ENCODE measurements at places on chromosomes 6 and 20. TPM values are rescaled to one million over a fixed set of nuclear protein-coding genes. Genes with fewer than 3 reads are reported as not detected.

Gene GJA10
- total RNA-seq: not detected

Gene ZC2HC1B
- 0.29 TPM for total RNA-seq

Gene PPP1R14C
- total RNA-seq: 0.38 TPM

Gene TRIM40
- not detected for total RNA-seq

Gene SIRPB2
- not detected for total RNA-seq

Gene BCAS1
- 0.20 TPM for total RNA-seq

Gene MLIP
- 1.0 TPM for total RNA-seq

Gene KIF25
- 1.6 TPM for total RNA-seq

- no peak for DNase-seq
These were observed 506 bp downstream of the ARFGAP1 start for GRCh38 chr20:63273059-63273579.

DNA sequence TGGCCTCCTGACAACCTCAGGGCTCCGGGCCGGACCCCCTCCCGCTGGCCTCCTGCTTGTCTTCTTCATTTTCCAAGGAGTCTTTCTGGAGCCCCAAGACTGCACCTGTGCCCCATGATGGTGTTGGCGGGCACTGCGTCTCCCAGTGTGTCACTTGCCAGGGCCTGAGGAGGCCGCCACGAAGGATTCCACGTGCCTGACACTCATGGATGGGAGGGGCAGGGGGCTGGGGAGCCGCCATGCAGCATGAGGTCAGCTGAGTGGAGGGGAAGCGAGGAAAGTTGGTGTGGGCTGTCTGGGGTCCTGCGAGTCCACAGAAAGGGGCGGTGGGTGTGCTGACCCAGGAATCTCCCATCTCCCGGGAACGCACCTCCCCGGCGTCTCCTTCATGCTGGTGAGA is 165.7 kb downstream of the SMOC2 start:
- DNase-seq: no peak

DNA sequence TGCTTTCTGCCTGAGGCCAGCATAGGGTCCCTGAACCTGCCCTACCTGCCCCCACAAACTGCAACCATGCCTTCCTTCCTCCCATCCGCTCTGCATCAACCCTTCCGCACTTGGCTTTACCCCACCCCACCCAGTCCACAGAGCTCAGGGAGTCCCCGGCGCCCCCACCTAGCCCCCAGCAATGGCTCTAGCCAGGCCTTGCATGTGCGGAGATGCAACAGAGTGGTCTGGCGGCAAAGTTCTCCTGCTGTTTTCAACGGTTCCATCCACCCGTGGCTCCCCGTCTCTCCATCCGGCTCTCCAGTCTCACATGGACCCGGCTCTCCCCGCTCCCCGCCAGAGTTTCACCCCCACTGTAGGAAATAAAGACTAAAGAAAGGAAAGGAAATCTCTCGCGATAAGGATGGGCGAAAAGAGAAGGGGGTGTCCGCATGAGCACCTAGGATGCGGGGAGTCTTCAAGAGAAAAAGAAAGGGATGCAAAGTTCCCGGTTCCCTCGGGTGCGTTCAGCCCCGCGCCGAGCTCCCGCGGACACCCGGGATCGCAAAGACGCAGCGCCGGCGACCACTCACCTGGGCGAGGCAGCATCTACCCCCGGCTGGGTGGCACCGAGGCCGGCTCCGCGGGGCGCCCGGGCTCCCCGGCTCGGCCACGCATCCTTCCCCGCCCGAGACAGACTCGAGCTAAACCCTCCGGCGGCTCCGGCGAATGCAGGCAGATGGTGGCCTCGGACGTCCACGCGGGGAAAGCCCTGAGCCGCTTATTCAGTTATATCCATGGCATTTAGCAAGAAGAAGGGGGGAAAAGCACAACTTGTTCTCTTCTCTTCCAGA is 579 bp downstream of the LRFN2 start:
- peak; percentile 44 for DNase-seq

GRCh38 chr6:158353883-158354877 is 41.9 kb downstream of the TULP4 start:
- no peak for DNase-seq

GRCh38 chr20:11585752-11586352 is 331.8 kb upstream of the BTBD3 start:
- no peak for DNase-seq

DNA sequence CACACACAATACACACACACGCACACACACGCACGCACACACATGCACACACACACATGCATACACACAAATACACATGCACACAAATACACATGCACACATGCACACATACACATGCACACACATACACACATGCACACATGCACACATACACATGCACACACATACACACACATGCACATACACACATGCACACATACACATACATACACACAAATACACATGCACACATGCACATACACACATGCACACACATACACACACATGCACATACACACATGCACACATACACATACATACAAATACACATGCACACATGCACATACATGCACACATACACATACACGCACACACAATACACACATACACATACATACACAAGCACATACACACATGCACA is 175.4 kb upstream of the RREB1 start:
- no peak for DNase-seq

GRCh38 chr20:57613481-57613921 is 6.7 kb downstream of the ZBP1 start:
- DNase-seq: peak; percentile 6

GRCh38 chr6:156866220-156867015 is 89.2 kb downstream of the ARID1B start:
- DNase-seq: no peak

- DNase-seq: no peak
These were observed 133.9 kb downstream of the LAMA2 start for GRCh38 chr6:129016844-129017243.

DNA sequence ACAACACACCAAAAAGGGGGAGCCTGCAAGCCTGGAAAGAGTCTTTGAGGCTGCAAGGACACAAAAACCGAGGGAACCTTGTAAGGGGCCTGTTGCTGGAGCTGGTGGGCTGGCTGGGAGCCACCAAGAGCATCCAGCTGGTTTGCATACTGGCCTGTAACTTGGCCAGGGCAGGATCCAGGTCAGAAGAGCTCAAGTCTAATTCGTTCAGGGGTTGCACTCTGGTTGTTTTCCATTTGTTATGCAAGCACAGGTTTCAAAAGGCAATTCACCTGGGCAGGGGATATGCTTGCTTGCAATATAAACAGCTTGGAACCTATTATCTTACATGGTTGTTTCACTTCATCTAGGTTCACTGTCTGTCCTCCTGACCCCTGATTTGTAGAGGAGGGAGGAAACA is 98.3 kb upstream of the GCM1 start:
- DNase-seq: no peak

GRCh38 chr20:41245086-41245707 is 72.3 kb downstream of the ZHX3 start:
- DNase-seq: no peak

DNA sequence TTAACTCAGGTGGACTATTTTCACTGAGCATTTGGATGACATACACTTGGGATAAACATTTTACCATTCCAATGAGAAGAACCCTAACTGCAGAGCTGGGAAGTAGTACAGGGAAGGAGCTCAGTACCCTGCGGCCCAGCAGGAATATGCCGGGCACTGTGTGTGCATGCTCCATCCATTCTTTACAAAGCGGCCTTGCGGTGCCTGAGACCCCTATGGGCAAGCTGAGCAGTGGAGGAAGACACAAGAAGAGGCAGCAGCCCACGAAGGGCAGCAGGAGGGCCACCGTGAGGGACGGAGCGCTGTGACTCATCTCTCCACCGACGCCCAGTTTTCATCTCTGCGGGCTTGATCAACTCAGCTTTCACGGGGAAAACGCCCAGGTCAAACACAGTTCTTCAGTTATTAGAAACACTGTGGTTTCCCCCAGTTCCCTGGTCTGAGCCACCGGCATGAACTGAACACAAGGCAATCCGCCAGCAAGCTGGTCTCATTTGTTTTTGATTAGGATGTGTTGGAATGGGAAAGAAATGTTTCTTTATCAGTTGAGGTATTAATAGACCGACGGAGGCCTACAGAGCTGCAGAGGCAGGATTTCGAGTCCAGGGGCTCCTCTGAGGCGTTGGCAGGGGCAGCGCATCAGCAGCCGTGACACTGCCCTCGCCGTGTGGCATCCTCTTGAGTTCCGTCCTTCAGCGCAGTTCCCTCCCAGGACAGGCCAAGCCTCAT is 44.9 kb downstream of the IRF4 start:
- DNase-seq: no peak
